Kidney (tissue), 22 donors: ENCODE measurements at places on chromosomes 13 and 19.
A peak's percentile ranks its signal among the peaks of the same experiment; 100 is the strongest.

DNA sequence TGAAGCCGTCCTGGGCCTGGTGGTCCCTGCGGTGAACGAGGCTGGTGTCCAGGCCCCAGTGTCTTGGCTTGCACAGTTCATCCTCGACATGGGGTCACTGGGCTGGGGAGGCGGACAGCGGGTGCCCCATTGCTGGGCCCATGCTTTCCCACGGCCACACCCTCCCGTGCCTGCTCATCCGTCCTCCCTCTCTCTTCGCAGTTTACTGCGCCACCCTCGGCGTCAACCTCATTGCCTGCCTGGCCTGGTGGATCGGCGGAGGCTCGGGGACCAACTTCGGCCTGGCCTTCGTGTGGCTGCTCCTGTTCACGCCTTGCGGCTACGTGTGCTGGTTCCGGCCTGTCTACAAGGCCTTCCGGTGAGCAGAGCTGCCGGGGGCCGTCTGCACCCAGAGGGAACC is 12.7 kb downstream of the ADAT3 start:
- DNase-seq = no peak

DNA sequence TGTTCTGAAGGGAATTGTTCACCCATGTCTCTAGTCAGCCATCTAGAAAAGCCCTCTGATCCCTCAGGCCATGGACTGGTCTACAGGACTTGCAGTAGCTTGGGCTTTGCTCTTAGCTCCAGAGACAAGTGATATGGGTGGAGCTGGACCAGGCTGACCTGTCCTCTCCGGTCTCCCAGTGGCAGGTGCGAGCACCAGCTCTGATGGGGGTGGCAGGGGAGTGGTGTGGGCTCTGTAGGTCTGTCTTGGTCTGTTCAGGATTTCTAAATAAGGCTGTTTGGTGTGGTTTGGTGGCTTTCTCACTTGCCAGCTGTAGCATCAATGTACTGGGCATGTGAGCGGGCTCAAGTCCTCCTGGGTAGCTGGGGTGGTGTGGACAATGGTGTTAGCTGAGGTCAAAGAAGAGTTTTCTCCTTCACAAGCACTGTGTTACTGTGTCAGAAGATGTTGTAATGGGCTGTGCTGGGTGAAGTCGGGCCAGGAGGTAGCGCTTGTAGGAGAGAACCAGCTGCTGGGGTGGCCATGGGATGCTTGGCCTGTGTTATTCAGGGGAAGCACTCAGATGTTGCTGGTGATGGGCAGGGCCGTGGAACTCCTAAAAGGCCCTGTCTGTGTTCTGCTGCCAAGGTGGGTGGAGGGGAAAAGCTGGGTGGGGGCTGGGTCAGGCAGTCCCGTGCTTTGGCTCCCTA is 16.9 kb downstream of the GPC6 start:
- no peak for DNase-seq

- DNase-seq = no peak
Measured at GRCh38 chr19:30216453-30216852, 155.7 kb upstream of the ZNF536 start.

- DNase-seq = no peak
Measured at GRCh38 chr19:4227771-4228170, 1.6 kb upstream of the EBI3 start.

DNA sequence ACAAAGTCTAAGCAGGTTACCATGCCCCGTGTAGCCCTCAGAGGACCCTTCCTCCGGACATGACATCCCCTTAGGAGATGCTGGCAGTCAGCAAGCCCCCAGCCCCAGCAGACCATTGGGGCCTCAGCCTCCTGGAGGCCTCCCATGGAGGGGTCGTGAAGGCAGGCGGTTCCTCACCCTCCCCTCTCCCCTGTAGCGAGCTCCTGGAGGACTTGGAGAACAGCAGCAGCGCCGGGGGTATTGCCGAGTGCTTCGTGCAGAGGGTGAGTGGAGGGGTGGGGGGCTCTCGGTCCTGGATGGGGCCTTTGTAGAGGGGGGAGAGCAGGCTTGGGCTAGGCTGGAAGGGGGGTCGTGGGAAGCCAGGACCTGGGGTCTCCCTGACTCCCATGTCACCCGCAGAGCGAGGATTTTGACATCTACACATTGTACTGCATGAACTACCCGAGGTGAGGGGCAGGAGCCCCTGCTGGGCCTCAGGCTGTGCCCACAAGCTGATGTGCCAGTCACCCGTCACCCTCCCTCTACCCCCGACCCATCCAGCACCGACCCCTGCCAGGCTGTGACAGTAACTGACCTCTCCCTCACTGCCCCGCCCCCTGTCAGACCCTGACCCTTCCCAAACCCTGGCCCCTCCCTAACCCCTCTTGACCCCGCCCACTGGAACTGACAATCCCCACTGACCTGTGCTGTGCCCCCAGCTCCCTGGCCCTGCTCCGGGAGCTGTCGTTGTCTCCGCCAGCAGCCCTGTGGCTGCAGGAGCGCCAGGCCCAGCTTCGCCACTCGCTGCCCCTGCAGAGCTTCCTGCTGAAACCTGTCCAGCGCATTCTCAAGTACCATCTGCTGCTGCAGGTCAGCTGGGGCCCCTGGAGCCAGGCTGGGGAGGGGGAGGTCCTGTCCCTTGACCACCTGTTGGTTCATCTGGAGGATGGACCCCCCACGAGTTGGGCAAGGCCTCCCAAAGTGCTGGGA is 4.0 kb downstream of the PLEKHG2 start:
- no peak for DNase-seq

DNA sequence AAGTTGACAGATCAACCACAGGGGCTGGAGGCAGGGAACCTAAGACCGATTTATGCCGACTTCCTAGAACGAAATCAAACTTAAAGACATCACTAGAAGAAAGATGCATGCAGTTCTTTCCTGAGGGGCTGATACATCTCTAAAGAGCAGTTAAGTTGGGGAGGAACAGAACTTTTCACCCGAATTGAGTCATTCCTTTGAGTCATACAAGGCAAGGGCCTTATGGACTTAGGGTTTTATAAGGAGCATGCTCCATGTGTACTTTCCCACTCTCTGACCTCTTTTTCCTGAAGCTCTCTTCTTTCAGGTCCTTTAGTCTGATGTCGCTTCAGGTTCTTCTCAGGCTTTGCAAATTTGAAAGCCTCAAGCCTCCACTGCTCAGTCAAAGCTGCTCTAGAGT is 7.9 kb upstream of the FBXL3 start:
- DNase-seq = no peak

DNA sequence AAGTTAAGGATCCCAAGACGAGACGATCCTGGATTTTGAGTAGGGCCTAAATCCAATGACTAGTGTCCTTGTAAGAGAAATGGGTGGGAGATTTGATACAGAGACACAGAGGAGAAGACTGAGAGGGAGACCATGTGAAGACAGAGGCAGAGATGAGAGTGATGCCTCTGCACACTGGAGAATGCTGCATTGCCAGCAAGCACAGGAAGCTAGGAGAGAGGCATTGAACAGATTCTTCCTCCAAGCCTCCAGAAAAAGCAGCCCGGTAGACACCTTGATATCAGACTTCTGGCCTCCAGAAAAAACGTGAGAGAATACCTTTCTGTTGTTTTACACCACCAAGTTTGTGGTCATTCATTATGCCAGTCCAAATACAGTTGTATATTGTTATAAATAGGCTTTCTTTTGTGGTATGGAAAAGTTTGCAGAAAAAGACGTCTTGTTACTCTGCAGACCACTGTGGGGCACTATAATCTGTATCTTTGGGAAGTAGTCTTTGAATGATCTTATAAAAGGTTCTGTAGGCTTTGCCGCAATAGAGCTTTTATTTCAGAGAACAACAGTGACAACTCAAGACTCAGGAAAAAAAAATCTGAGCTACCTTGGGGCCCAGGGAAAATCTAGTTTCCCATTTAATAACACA is 17.9 kb upstream of the RFC3 start:
- DNase-seq = no peak

- DNase-seq = no peak
Measured at GRCh38 chr13:90222758-90223157, 1124.7 kb upstream of the MIR17HG start.

DNA sequence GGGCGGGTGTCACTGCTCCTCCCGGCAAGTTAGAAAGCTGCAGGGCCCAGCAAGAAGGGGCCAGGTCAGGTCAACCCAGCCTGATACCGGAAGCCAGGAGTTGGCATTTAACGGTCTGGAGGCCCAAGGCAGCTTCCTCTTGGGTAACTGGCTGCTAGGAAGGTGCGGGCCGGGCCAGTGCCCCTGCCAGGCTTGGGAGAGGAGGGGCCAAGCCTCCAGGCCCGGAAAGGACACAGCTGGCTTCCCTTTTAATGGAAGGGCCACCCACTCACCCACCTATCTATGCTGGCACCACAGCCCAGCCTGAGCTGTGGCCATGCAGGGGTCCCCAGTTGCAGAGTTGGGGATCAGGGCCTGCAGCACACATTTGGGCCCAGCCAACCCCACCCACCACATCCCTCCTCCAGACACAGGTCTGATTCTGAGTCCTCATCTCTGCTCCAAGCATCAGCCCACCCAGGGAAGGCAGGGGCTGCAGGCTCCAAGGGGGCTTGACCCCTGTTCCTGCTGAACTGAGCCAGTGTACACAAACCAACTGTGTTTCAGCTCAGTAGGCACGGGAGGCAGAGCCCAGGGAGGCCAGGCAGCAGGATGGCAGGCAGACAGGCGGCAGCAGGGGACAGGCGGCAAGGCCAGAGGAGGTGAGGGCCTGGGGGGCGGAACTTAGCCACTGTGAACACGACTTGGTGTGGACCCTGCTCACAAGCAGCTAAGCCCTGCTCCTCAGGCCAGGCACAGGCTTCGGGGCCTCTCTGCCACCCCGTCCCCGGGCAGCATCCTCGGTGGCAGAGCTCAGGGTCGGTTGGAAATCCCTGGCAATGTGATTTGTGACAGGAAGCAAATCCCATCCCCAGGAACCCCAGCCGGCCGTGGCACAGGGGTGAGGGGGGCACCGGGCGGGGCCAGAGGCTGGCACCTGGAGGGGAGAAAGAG is 40.8 kb downstream of the ZSWIM4 start:
- DNase-seq = no peak

- no peak for DNase-seq
Measured at GRCh38 chr13:100130092-100130491, 41.2 kb downstream of the PCCA start.

DNA sequence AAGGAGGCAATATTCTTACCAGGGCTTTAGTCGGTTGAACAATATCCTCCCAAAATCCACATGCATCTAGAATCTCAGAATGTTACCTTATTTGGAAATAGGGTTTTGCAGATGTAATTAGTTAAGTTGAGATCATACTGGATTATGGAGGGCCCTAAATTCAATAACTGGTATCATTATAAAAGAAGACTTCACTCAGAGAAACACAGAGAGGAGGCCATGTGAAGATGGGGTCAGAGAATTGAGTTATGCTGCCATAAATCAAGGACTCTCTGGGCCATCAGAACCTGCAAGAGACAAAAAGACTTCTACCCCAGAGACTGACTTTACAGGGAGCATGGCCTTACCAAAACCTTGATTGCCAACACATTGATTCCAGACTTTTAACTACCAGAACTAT is 1611.1 kb downstream of the SLITRK5 start:
- DNase-seq = no peak

DNA sequence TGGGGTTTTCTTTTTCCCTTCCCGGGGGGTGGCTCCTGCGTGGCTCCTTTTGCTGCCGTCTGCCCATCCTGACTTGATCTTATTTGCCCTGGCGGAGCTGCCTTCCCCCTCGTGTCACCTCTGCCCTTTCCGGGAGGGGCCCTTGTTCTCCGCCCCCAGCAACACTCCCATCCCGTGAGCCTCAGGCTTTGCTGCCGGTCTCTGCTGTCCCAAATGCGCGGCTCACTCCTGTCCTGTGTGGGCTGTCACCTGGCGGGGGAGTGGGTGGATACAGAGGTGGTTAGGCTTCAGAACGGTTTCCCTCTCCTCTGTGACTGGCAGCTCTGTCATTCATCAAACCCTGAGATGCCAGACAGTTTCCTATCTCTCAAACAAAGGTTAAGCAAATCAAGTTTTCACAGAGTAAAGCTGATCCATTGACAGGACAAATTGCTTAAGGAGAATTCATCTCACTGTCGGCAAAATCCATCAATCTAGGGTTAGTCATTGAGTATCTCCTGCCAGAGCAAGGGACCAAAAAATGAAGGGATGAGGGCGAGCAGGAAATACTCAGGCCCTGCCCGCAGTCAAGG is 84.0 kb downstream of the ANKRD10 start:
- no peak for DNase-seq

DNA sequence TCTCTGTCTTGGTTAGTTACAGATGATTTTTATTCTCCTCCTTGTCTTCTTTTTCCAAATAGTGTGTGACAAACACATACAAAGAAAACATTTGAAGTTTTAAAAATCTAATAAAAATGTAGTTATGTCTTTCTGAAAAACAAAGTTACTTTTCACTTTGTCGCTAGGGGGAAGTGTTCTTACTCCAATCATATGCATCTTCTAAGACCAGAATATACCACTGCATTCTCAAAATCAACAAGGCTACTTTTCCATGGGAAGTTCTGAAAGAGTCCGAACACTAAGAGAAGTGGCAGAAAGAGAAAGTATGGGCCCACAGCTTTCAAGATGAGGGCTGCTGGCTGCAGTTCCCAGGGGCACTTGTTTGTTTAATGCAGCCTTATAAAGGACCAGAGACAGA is 208.9 kb downstream of the DCT start:
- DNase-seq = no peak

GRCh38 chr19:48490981-48491792 is 20.4 kb downstream of the LMTK3 start:
- DNase-seq = peak; percentile 67

GRCh38 chr13:107846642-107847041 is 368.7 kb downstream of the LIG4 start:
- DNase-seq = no peak

GRCh38 chr13:51995677-51996551 is 15.3 kb downstream of the ATP7B start:
- peak; percentile 32 for DNase-seq

GRCh38 chr19:13827656-13828055 is 32.4 kb downstream of the ZSWIM4 start:
- DNase-seq = no peak

GRCh38 chr19:8473648-8474476 is 28.6 kb downstream of the PRAM1 start:
- no peak for DNase-seq

DNA sequence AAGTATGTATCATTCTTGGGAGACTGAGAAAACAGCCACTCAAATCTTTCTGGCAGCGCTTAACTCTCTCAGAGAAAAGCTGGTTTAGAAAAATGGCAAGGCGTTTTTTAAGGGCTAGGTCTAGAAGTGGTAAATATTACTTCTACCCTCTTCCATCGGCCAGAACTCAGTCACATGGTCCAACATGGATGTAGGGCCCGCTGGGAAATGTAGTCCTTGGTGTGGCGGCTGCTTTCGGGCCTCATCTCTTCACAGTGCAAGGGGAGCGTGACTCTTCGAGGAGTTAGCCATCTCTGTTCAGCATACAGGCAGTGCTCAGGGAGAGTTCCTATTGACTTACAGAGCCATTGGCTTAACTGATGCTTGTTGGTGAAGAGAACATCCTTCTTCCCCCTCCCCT is 6.3 kb downstream of the VSTM2B start:
- DNase-seq = no peak

DNA sequence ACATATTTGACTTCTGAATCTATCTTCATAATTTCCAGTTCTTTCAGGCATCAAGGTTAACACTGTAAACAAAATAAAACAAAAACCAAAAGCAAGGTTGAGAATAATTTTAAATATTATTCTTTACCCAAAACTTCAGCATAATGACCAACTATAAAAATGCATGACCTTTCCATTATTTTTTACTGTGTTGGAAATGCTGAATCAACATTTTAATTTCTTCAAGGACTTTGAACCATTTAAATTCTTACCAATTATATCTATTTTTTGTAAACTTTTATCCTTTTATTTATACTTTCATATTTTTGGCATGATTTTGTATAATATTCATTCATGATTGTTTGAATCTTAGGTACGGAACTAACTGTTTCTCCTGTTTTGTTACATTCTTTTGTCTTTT is 6.9 kb downstream of the ZNF585A start:
- DNase-seq = no peak
